ENCODE measurements at places on chromosomes 3 and 15. TPM values are rescaled to one million over a fixed set of nuclear protein-coding genes. Genes with fewer than 3 reads are reported as not detected.

The WDR49 gene
- not detected for polyA plus RNA-seq

The ANKRD63 gene
- polyA plus RNA-seq, result not detected

The CISH gene
- 16.2 TPM for polyA plus RNA-seq

The SPINK8 gene
- not detected for polyA plus RNA-seq

The ARPP21 gene
- 0.13 TPM for polyA plus RNA-seq

Data from adipose tissue (tissue), 3 donors.